ENCODE measurements at places on chromosomes 5 and 9.

GRCh38 chr5:140043508-140043872 is 391 bp upstream of the NRG2 start:
- DNase-seq = no peak

GRCh38 chr5:124634228-124634739 is 112.2 kb downstream of the ZNF608 start:
- no peak for DNase-seq

- DNase-seq = no peak
These were observed 76.6 kb downstream of the GOLM1 start for GRCh38 chr9:86022687-86023266.

DNA sequence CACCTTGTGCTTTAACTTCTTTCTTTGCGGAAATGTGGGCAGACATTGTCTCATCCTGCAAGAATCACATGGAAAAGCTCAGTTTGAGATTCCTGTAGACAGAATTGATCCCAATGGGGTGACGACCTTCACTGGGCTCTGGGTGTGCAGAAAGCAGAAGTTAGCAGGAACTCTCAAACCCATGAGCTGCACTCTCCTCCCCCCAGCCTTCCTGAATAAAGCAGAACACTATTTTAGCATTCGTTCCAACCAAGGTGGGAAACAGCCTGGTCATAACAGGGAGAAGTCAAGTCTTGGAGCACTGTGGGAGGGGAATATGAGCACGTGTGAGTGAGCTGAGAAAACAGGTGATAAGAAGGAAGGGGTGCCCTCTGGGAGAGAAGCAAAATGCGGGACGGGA is 87.4 kb upstream of the FER start:
- DNase-seq = no peak

DNA sequence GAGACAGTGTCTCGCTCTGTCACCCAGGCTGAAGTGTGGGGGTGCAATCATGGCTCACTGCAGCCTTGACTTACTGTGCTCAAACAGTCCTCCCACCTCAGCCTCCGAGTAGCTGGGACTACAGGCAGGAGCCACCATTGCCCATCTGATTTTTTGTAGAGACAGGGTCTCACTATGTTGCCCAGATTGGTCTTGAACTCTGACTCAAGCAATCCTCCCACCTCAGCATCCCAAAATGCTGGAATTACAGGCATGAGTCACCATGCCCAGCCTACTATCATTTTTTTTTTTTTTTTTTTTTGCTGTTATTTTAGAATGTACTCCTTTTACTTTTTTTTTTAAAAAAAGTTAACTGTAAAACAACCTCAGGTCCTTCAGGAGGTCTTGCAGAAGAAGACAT is 449.0 kb downstream of the CCDC171 start:
- no peak for DNase-seq

GRCh38 chr5:127959152-127959764 is 124.3 kb upstream of the SLC12A2 start:
- peak; percentile 34 for DNase-seq

GRCh38 chr9:105126226-105126625 is 118.2 kb upstream of the SLC44A1 start:
- DNase-seq = no peak

GRCh38 chr5:72129725-72130124 is 22.4 kb downstream of the MAP1B start:
- no peak for DNase-seq

DNA sequence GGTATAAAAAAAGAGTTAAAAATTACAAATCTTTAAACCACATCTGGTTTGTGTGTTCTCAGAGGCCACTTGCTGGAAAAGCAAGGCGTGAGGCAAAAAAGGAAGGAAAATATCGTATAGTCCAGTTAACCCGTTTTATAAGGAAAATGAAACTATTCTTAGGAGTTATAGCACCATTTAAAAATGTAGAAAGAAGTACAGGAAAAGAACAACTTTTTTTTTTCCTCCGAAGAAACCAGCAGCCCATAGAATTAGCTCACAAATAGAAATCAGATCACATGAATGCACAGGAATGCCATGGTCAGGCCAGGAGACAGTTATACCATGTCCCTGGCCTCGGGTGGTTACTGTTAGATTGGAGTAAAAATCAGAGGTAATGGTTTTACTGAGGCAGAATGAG is 241.6 kb downstream of the FBXL7 start:
- no peak for DNase-seq

- DNase-seq = no peak
These were observed 200.5 kb downstream of the DRD1 start for GRCh38 chr5:175243441-175243840.

DNA sequence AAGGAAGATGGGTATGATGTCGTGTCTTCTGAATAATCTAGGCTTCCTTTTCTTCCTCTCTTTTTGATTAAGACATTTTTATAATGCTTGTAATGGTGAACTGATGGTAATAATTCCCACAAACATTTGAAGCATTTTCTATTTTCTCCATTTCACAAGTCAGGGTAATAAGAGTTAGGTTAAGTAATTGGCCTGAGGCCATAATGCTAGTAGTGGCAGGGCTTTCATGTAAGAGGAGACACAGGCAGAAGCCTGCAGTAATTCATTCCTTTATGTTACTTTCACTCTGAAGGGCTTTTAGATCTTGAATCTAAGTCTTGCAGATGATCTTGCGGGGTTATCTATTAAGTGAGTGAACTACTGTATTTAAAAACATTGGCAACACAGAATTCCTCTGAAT is 374.9 kb downstream of the MAT2B start:
- no peak for DNase-seq

DNA sequence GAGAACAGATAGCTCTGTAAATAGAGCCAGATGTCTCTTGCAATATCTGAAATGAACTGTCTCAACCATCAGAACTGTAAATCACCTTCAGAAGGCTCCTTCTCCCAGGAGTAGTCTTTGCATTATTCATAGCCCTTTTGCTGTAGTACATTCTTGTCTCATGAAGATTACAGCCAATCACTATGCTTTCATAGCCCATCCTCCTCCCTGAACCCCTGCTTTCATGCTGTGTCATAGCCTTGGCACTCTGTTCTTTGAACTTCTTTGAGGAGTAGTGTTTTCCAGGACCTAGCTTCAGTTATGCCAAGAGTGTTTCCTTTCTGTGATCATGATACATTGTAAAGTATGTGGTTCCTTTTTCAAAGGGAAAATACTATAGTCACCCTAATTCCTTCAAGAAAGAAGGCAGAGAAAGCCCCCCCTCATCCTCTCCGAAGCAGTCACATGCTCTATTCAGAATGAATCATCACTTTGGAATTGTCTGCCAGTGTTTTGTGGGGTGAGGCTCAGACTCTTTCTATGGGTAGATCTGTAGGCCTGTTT is 61.1 kb downstream of the GRIA1 start:
- DNase-seq = peak; percentile 95

DNA sequence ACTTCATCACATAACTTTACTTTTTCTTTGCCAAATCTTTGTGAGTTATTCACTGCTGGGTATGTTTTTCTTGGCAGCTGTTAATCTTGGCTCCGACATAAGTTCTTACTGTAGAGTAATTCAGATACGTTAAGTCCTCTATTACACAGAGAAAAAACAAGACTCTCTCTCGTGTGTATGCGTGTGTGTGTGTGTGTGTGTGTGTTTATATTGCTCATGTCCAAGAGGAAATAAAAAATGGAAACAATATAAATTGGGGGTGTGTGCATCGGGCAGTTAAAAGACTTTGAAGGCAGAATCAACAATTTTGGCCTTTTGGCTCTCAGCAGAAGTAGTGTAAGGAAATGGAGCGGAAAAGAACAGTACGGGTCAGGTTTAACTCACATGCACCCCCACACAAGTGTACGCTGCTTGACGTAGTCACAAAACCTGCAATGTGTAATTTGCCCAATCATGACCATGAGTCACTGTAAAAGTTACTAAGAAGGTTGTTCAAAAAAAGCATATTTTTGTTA is 67.2 kb upstream of the IFNE start:
- peak; percentile 95 for DNase-seq

DNA sequence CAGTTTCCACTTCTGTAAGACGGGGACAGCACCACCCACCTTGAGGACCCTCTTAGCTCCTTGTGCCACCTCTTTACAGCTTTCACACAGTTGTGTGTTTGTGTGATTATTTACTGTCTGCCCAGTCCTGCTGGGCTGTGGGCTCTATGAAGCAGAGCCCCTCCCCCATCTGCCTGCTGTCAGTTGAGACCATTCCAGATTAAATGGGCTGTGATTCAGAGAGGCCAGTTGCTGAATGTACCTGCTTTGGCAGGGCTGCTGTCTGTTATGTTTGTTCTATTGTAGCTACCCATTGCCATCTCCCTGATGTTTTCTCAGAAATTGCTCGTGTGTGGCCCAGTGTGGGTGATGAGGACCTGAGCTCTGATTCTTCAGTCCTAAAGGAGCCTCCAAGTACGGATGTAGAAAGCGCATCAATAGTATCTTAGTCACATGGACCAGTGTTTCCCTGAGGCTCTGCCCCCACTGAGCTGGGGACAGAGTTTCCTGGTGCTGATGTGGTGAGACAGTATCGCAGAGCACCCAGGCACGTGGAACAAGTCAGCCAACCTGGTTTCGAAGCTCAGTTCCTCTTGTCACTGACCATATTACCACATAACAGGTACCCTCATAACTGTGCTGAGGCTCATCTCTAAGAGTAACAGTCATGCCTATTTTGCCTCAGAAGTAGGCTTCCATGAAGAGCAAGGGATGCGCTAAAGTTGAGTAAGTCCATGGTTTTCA is 3.7 kb downstream of the ANGPTL2 start:
- no peak for DNase-seq

DNA sequence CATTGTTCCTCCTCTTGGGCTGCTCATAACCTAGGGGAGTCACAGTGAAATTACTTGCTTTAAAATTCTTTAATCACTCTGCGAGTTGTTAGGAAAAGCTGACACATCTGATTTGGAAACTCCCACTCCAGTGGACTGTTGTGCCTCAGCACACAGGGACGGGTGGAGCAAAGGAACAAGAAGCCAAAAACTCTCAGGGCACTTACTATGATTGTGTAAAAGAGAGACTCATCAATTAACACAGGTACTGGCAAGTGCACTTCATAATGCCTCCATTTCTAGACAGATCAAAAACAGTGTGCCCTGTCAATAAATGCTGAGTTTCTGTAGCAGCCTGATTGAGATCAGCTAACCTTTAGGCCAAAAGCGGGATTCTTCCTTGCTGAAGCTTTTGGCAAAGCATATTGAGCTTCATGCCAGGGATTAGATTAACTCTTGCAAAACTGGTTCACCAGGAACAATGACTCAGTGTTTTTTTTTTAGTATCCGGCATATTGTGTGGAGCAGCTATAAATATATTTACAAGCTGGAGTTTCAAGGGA is 55.9 kb downstream of the TMC1 start:
- DNase-seq = peak; percentile 88

GRCh38 chr5:140000332-140000731 is 42.8 kb downstream of the NRG2 start:
- DNase-seq = no peak

- DNase-seq = no peak
These were observed 45.6 kb downstream of the S1PR3 start for GRCh38 chr9:89036891-89037290.

- no peak for DNase-seq
These were observed 905 bp downstream of the CDK9 start for GRCh38 chr9:127786773-127787104.

DNA sequence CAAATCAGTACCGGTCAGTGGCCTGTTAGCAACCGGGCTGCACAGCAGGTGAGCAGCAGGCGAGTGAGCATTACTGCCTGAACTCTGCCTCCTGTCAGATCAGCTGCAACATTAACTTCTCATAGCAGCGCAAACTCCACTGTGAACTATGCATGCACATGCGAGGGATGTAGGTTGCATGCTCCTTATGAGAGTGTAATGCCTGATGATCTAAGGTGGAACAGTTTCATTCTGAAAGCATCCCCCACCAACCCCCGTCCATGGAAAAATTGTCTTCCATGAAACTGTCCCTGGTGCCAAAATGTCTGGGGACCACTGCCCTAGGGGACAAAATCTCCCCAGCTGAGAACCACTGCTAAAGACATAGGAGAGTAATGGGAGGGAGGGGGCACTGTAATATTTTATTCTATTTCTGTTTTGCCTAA is 51.1 kb downstream of the P4HA2 start:
- no peak for DNase-seq

DNA sequence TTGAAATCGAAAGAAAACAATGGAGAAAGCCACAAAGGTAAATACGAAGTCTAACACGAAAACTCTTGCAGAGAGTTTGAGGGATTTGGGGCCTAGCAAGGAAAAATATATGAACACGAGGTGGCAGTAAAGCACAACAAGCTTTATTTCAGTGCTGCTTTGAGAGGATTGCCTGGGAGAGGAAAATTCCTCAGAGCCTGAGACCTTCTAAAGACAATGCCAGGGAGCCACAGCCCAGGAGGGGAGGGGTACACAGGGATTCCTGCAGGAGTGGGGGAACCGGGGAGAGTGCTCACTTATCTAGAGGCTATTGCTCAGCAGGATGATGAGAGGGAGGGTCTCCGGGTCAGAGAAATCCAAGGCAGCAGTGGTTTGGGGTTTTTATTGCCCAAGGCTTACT is 134.9 kb upstream of the ADCY2 start:
- DNase-seq = peak; percentile 32

GRCh38 chr5:51387884-51388275 is 4.6 kb downstream of the ISL1 start:
- DNase-seq = no peak

- DNase-seq = peak; percentile 52
These were observed 25.8 kb upstream of the HSD17B3 start for GRCh38 chr9:96327694-96328352.

DNA sequence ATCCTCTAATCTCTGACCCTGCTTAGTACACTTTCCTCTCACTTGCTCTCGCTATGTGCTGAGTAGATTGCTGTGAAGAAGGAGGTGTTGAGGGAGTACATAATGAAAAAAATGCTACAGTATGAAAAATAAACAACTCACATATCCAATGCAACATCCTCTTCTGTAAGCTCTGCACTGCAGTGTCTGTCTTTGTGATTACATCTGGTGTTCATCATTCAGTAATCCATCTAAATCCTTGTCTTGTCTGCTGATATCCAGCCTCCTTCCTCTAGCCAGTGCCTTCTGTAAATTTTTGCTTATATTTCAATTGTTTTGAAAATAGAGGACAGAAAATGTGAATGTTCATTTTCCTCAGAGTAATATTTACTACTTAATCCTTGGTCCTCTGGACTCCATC is 57.4 kb upstream of the CDH12 start:
- no peak for DNase-seq

- no peak for DNase-seq
These were observed 70.3 kb upstream of the MAP1B start for GRCh38 chr5:72036951-72037350.

GRCh38 chr9:135958485-135958884 is 2.7 kb downstream of the UBAC1 start:
- DNase-seq = no peak

- DNase-seq = peak; percentile 64
These were observed 54.4 kb downstream of the ENTREP1 start for GRCh38 chr9:69379270-69379982.

- DNase-seq = peak; percentile 51
These were observed 41.3 kb downstream of the ZNF366 start for GRCh38 chr5:72465601-72466563.

GRCh38 chr5:114377946-114378345 is 16.1 kb downstream of the KCNN2 start:
- DNase-seq = no peak

DNA sequence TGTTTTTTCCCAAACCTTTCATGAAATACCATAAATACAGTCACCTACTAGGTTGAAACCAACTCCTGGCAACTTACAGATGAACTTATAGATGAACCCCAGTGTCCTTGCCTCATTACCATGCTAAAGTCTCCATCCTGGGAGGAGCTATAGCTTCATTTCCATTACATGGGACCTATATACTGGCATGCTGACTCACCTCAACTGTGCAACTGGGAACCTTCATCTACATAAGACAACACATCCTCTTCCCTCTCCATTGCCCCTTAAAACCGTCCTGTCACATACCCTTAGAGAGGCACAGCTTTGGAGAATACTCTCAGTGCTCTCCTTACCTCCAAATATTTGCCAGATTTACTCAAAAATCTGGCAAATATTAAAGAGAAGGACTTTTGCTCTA is 638.3 kb downstream of the HTR1A start:
- no peak for DNase-seq

All from stromal cell of bone marrow (primary cell).